ENCODE measurements at places on chromosomes 5 and 9. TPM values are rescaled to one million over a fixed set of nuclear protein-coding genes. Genes with fewer than 3 reads are reported as not detected.

Gene CDH9
- not detected for total RNA-seq

- no peak for DNase-seq
Measured at GRCh38 chr9:117574099-117574498, 130.1 kb upstream of the TLR4 start.

DNA sequence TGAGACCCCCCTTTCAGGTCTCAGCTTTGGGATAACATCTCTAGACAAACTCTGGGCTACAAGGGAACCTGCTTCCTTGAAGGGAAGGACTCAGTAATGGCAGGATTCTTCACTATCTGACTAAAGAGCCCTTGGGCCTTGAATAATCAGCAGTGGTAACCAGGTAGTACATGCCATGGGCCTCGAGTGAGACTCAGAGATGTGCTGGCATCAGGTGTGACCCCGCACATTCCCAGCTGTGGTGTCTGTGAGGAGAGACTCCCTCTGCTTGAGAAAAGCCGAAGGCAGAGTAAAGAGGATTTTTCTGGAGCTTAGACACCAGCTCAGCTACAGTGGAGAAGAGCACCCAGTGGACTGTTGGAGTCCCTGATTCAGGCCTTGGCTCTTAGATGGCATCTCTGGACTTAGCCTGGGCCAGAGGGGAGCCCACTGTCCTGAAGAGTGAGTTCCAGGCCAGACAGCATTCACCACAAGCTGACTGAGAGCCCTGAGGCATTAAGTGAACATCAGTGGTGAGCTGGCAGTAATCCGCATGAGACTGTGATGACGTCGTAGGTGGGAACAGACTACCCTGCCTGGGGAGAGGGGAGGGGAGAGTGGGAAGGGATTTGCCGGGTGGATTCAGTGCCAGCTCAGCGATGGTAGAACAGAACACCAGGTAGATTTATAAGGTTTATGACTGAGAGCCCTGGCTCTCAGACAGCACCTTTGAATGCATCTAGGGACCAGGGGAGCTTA is 5.3 kb upstream of the ZNF782 start:
- DNase-seq = no peak

- no peak for DNase-seq
Measured at GRCh38 chr5:174736331-174736721, 11.9 kb downstream of the MSX2 start.

Gene PKD2L2
- total RNA-seq = not detected

- no peak for DNase-seq
Measured at GRCh38 chr9:111039231-111039906, 1.1 kb upstream of the LPAR1 start.

GRCh38 chr9:106897236-106897635 is 34.3 kb downstream of the ZNF462 start:
- DNase-seq = no peak

Gene FBP2
- not detected for total RNA-seq

Measured in sigmoid colon (tissue), 7 donors.